ENCODE measurements at places on chromosomes 5 and 9. TPM values are rescaled to one million over a fixed set of nuclear protein-coding genes. Genes with fewer than 3 reads are reported as not detected.

DNA sequence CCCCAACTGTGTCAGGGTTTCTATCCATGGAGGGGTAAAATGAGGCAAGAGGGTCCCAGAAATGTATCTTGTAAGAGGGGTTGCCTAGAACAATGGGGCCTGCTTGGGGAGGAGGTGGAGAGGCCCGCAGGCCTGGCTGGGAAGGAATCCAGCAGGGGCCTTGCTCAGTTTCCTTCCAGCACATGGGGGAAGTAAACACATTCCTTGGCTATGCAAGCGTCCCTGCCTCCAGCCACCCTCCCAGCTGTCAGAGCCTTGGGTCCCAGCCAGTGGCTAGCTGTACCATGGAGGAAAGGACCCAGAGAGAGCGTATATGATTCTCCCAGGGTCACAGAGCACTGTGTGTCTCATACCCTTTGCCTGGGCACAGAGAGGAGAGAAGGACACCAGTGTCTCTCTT lies 71.1 kb upstream of the IL17B start:
- DNase-seq, result no peak
- no peak overlapping the region for H3K4me3 ChIP-seq
- peaks cover 16% of the 10 kb centered on the region for H3K27me3 ChIP-seq

GRCh38 chr5:44842496-44843282 lies 33.9 kb downstream of the MRPS30 start:
- no peak overlapping the region for H3K27ac ChIP-seq
- no peaks in the 10 kb centered on the region for H3K27me3 ChIP-seq
- no peaks in the 10 kb centered on the region for H3K4me1 ChIP-seq

The LRRC26 gene
- total RNA-seq, result not detected

- no peak for DNase-seq
- H3K36me3 ChIP-seq, result no peaks in the 10 kb centered on the region
- H3K27me3 ChIP-seq, result no peaks in the 10 kb centered on the region
- peaks cover 25% of the 10 kb centered on the region for H3K4me1 ChIP-seq
Observed at GRCh38 chr9:89711866-89712265, 107.1 kb downstream of the GADD45G start.

DNA sequence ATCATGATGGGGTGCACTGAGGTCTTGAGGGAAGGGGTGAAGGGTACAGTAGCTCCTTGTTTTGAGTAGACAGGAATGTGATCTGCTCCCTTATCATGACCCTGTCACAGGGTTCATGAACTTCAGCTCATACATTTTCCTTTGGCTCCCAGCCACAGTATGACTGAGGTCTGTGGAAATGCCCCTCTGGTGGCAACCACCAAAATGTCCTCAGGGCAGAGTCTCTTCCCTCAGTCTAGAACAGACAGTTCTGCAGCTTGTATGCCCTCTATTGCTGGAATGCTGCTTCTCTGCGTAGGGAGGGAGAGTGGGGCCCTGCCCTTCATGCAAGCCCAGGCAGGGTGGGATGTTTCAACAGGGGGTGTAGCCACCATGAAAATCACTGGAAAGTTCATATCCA lies 53.8 kb upstream of the SNCAIP start:
- H3K4me3 ChIP-seq, result no peak overlapping the region
- no peaks in the 10 kb centered on the region for H3K36me3 ChIP-seq
- no peak for DNase-seq
- H3K27ac ChIP-seq, result no peak overlapping the region
- H3K4me1 ChIP-seq, result no peaks in the 10 kb centered on the region

GRCh38 chr5:144405991-144406390 lies 235.3 kb downstream of the KCTD16 start:
- no peaks in the 10 kb centered on the region for H3K4me1 ChIP-seq
- no peak overlapping the region for H3K27ac ChIP-seq
- no peaks in the 10 kb centered on the region for H3K27me3 ChIP-seq
- H3K36me3 ChIP-seq, result no peaks in the 10 kb centered on the region
- H3K4me3 ChIP-seq, result no peak overlapping the region

DNA sequence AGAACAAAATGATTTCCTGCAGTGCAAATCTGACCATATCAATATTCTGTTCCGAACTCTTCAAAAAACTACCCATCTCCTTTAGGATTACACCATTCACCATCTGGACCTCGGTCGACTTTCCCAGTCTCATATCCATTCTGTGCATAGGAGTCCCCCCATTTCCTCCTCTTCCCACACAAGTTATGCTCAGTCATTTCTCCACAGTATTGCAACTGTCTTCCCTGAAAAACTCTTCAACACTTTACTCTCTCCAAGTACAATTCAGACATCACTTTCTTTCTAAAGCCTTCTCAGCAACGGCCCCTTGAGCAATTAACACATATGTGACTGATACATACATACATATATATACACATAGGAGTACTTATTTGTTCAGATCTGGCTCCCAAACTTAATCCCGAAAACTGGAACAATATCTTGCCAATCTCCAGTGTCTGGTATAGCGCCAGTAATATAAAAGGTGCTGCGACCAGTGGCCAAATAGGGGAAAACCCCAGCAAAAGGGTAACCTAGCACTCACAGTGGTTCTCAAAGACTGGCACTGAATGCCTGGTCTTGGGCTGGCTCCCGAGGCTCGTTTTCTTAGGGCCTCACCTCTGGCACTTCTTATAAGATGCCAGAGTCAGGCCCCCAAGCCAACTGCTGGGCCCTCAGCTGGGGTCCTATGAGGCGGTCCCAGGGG lies 629 bp downstream of the ZBTB26 start:
- DNase-seq, result no peak
- no peak overlapping the region for H3K27ac ChIP-seq

- no peaks in the 10 kb centered on the region for H3K36me3 ChIP-seq
- H3K4me3 ChIP-seq, result no peak overlapping the region
- no peak for DNase-seq
- H3K4me1 ChIP-seq, result peaks cover 4% of the 10 kb centered on the region
Observed at GRCh38 chr9:6692881-6693361, 47.4 kb upstream of the GLDC start.

- H3K36me3 ChIP-seq, result no peaks in the 10 kb centered on the region
- H3K27me3 ChIP-seq, result no peaks in the 10 kb centered on the region
- peaks cover 19% of the 10 kb centered on the region for H3K4me1 ChIP-seq
Observed at GRCh38 chr5:1256776-1257175, 31.6 kb downstream of the SLC6A18 start.

DNA sequence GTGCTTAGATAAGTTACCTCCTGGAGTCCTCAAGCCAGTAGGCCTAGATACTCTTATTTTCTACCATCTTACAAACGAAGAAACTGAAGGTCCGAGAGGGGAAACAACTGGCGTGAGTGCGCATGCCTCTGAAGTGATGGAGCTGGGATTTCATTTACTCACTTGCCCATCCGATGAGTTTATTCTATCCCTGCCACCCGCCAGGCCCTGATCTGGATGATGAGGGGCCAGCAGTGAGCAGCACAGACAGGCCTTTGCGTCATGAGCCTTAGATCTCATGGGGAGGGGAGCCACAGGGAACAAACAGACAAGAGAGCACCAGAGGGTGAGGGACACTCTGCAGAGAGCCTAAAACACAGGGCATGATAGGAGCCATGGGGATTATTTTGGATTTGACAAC lies 34.1 kb upstream of the SLC2A8 start:
- no peak overlapping the region for H3K27ac ChIP-seq
- H3K4me1 ChIP-seq, result peaks cover 4% of the 10 kb centered on the region
- H3K36me3 ChIP-seq, result no peaks in the 10 kb centered on the region
